ENCODE measurements at places on chromosomes 12 and 14. TPM values are rescaled to one million over a fixed set of nuclear protein-coding genes. Genes with fewer than 3 reads are reported as not detected.

The FBRSL1 gene
- 10.6 TPM for total RNA-seq

The PZP gene
- total RNA-seq, result 3.8 TPM

The NEDD8 gene
- 147 TPM for total RNA-seq

The ACOT6 gene
- not detected for total RNA-seq

The CHGA gene
- total RNA-seq, result 4.4 TPM

The OTX2 gene
- total RNA-seq, result not detected

The PRB2 gene
- total RNA-seq, result not detected

- no peaks in the 10 kb centered on the region for H3K36me3 ChIP-seq
- H3K4me1 ChIP-seq, result no peaks in the 10 kb centered on the region
- DNase-seq, result no peak
- no peaks in the 10 kb centered on the region for H3K27me3 ChIP-seq
Observed at GRCh38 chr14:60622917-60623257, 26.4 kb downstream of the SIX1 start.

- H3K4me3 ChIP-seq, result no peak overlapping the region
- H3K27me3 ChIP-seq, result no peaks in the 10 kb centered on the region
- peaks cover 14% of the 10 kb centered on the region for H3K4me1 ChIP-seq
- no peak for DNase-seq
- H3K36me3 ChIP-seq, result no peaks in the 10 kb centered on the region
- H3K27ac ChIP-seq, result no peak overlapping the region
Observed at GRCh38 chr14:95250936-95251335, 68.8 kb downstream of the CLMN start.

GRCh38 chr12:79707830-79708229, 17.1 kb upstream of the PAWR start:
- H3K4me3 ChIP-seq, result no peak overlapping the region
- H3K4me1 ChIP-seq, result no peaks in the 10 kb centered on the region
- H3K36me3 ChIP-seq, result no peaks in the 10 kb centered on the region
- DNase-seq, result no peak

DNA sequence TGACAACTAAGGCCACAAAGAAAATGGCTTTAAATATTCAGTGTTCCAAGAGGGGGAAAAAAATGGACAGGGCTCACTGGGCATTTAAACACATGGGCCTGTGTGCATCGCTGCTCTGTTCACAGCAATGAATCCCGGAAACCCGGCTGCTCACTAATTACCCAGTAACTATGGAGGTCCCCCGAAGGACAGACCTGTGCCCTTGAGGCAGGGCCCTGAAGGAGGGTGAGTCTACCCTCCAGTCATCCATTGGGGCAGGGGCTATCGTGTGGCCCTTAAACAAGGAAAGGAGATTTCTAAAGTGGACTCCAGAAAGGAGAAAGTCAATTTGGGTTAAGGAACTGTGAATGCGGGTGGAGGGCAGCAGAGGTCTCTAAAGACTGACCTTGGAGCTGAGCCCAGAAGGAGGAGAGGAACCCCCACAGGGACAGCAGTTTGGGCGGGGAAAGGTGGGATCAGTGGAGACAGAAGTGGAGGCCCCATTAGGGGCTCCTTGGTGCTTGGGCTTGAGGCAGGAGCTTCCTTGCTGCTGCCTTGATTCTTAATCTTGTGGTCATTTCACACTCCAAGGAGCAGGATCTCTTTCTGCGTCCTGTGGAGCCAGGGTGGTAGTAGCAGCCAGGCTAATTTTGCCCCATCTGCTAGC, 1.4 kb upstream of the CLMN start:
- no peaks in the 10 kb centered on the region for H3K27me3 ChIP-seq
- no peaks in the 10 kb centered on the region for H3K36me3 ChIP-seq
- H3K27ac ChIP-seq, result no peak overlapping the region
- no peaks in the 10 kb centered on the region for H3K4me1 ChIP-seq

GRCh38 chr14:61132894-61133293, 148.2 kb downstream of the TMEM30B start:
- H3K4me3 ChIP-seq, result no peak overlapping the region
- H3K27me3 ChIP-seq, result no peaks in the 10 kb centered on the region
- no peaks in the 10 kb centered on the region for H3K36me3 ChIP-seq
- H3K27ac ChIP-seq, result no peak overlapping the region
- H3K4me1 ChIP-seq, result peaks cover 12% of the 10 kb centered on the region
- no peak for DNase-seq

DNA sequence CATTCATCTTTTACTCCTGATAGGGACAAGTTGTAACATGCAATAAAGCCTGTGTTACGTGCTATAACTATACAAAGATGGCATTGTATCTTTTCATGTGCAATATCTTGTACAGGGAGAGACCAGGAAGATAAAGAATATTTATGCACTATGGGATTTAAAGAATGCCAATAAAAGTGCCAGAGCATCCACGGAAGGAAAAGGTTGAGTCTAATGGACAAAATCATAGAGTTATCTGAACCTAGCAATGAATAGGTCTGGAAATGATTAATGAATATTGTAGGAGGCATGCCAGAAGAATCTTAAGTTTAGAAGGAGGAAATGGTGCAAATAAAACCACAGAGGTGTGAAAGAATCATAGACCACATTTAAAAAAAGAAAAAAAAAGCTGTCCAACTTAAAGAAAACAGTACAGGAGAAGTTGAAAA, 263.9 kb downstream of the KCNC2 start:
- DNase-seq, result peak; percentile 3
- no peaks in the 10 kb centered on the region for H3K36me3 ChIP-seq
- H3K4me3 ChIP-seq, result no peak overlapping the region
- no peaks in the 10 kb centered on the region for H3K4me1 ChIP-seq

DNA sequence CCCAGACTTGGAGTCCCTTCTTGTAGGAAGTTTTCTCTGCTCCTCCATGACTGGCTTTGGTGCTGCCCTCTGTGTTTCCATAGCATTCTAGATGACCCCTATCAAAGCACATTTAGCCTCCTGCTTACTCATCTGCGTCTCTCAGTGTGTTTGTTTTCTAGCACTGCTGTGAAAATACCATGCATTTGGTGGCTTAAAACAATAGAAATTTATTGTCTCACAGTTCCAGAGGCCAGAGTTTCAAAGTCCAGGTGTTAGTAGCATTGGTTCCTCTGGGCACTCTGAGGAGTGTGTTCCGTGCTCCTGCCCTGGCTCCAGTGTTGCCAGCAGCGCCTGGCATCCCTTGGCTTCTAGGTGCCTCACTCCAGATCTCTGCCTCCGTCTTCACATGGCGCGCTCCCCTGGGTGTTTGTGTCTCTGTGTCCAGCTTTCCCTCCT, 86.1 kb downstream of the CACNA1C start:
- H3K27me3 ChIP-seq, result no peaks in the 10 kb centered on the region
- no peak for DNase-seq
- no peak overlapping the region for H3K27ac ChIP-seq
- peaks cover 9% of the 10 kb centered on the region for H3K4me1 ChIP-seq
- H3K36me3 ChIP-seq, result peaks cover 4% of the 10 kb centered on the region

DNA sequence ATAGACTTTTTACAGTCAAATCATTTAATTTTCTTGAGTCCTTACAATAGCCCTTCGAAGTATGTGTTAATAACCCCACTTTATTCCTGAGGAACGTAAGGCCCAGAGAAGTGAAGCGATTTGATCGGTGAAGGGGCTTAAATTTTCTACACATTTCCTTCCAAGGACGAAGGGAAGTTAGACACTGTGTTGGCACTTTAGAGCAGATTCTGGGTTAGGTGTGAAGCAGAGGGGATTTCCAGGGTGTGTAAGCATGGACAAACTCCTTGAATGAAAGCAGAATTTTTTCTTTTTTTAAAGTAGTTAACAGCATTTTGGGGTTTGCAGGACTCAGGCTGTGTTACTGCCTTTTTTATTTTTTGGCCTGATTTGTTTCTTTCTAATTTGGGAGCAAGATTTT, 38.9 kb downstream of the PRORP start:
- no peak overlapping the region for H3K4me3 ChIP-seq
- DNase-seq, result no peak
- H3K36me3 ChIP-seq, result peaks cover 7% of the 10 kb centered on the region

DNA sequence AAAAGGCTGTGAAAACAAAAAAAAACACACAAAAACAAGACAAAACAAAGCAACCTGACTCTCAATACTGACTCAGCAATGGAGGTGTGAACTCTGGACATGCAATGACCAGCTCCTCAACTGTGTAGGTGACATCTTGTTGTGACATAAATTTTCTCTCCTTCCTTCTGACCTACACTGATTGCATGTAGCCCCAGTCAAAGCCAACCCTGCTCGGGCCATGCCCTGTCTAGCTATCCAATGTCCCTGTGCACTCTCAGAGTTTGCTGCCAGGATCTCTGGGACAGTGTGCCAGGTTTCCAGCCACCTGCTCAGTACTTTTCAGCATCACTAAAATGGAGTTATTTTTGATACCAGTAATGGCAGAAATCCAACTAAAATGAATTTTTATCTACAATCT, 18.9 kb upstream of the CRACR2A start:
- no peak overlapping the region for H3K27ac ChIP-seq
- H3K4me3 ChIP-seq, result no peak overlapping the region
- peaks cover 4% of the 10 kb centered on the region for H3K27me3 ChIP-seq
- H3K4me1 ChIP-seq, result no peaks in the 10 kb centered on the region
- no peaks in the 10 kb centered on the region for H3K36me3 ChIP-seq

DNA sequence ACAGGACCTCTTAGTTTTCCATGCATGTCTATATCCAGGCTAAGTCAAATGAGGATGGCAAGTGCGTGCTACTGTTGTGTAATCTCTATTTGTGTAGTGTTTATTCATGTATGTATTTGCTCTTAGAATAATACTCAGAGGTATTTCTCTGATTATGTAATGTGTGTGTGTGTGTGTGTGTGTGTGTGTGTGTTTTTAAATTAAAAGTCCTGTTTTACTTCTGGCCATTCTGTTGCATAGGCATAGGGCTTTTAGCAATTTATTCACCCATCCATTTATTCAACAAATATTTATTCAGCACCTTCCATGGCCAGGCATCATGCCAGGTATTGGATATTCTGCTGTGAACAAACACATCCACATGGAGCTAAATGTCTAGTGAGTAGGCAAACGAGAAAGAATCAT, 63.5 kb downstream of the PELI2 start:
- H3K4me1 ChIP-seq, result no peaks in the 10 kb centered on the region
- DNase-seq, result peak; percentile 65
- no peak overlapping the region for H3K4me3 ChIP-seq
- H3K36me3 ChIP-seq, result no peaks in the 10 kb centered on the region

DNA sequence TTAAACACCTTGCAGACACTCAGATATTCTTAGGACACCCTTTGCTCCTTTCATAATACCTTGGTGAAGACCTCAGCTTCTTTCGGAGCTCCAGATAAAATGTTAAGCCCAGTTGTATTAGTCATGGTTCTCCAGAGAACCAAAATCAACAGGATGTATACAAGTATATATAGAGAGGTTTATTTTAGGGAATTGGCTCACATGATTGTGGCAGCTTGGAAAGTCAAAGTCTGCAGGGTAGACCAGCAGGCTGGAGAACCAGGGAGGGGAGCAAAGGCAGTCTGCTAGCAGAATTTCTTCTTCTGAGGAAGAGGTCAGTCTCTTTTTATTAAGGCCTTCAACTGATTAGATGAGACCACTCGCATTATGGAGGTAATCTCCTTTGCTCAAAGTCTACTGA, 6.9 kb upstream of the IGF1 start:
- no peak for DNase-seq
- H3K4me1 ChIP-seq, result peaks cover 7% of the 10 kb centered on the region
- H3K4me3 ChIP-seq, result no peak overlapping the region
- no peaks in the 10 kb centered on the region for H3K27me3 ChIP-seq
- H3K36me3 ChIP-seq, result no peaks in the 10 kb centered on the region

DNA sequence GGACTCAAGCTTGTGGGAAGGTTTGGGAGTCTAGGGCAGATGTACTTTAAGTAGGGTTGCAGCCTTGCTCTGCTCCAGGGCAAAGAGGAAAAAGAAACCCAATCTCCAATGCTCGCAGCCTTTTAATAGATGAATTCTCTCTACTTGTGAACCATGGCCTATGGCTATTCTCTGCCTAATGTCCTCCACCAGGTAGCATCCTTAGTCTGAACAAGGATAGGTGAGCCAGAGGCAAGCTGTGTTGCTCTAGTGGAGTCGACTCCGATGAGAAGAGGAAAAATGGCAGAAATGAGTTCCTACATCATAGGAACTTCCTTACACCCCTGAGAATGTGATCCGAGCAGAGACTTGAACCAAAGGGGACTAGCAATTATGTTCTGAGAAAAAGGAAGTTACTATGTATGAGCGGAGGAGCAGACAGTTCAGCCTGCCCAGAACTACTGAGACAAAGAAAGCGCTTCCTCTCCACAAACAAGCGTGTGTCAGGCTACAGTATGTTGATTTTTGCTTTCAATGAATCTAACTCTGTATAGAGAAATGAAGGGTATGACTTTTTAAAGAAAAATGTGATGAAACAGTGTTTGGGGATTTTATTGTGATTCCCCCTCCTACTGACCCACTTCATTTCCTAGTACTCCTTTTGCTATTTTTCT, 153.6 kb upstream of the ARID2 start:
- no peak overlapping the region for H3K4me3 ChIP-seq
- H3K36me3 ChIP-seq, result no peaks in the 10 kb centered on the region
- no peaks in the 10 kb centered on the region for H3K4me1 ChIP-seq
- no peak for DNase-seq
- no peaks in the 10 kb centered on the region for H3K27me3 ChIP-seq
- no peak overlapping the region for H3K27ac ChIP-seq

GRCh38 chr14:83913476-83913875, 1616.5 kb upstream of the FLRT2 start:
- no peak for DNase-seq
- no peaks in the 10 kb centered on the region for H3K27me3 ChIP-seq
- H3K36me3 ChIP-seq, result no peaks in the 10 kb centered on the region
- H3K27ac ChIP-seq, result no peak overlapping the region
- no peak overlapping the region for H3K4me3 ChIP-seq

DNA sequence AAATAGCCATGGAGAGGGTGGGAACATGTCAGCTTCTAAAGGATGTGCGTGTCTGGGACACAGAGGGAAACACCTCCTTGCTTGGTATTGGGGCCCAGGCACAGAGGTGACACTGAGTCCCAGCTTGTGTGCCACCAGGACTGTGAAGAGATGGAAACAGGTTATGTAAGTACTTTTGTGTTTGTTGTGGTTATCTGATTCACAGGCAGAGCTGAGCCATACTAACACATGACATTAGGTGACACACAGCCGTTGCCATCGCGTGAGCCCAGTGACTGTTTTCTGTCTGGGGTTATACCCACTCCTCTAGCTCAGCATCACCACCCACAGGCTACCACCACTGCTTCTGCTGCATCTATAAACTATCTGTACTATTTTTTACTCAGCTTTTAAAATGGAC, 12.1 kb upstream of the FLVCR2 start:
- no peak overlapping the region for H3K27ac ChIP-seq
- H3K36me3 ChIP-seq, result no peaks in the 10 kb centered on the region
- H3K4me3 ChIP-seq, result no peak overlapping the region
- H3K27me3 ChIP-seq, result no peaks in the 10 kb centered on the region
- no peaks in the 10 kb centered on the region for H3K4me1 ChIP-seq

DNA sequence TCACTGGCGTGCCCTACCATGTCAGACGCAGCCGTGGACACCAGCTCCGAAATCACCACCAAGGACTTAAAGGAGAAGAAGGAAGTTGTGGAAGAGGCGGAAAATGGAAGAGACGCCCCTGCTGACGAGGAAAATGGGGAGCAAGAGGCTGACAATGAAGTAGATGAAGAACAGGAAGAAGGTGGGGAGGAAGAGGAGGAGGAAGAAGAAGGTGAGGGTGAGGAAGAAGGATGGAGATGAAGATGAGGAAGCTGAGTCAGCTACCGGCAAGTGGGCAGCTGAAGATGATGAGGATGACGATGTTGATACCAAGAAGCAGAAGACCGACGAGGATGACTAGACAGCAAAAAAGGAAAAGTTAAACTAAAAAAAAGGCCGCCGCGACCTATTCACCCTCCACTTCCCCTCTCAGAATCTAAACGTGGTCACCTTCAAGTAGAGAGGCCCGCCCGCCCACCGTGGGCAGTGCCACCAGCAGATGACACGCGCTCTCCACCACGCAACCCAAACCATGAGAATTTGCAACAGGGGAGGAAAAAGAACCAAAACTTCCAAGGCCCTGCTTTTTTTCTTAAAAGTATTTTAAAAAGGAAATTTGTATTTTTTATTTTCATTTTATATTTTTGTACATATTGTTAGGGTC, 13.2 kb downstream of the TRIP11 start:
- H3K27me3 ChIP-seq, result no peaks in the 10 kb centered on the region
- no peaks in the 10 kb centered on the region for H3K4me1 ChIP-seq
- no peak overlapping the region for H3K27ac ChIP-seq
- peaks cover 8% of the 10 kb centered on the region for H3K36me3 ChIP-seq
